ENCODE measurements at places on chromosomes 13 and 19.

- DNase-seq: no peak
Observed at GRCh38 chr13:50474088-50474662, 369.3 kb downstream of the DLEU7 start.

- no peak for DNase-seq
Observed at GRCh38 chr19:32719611-32720059, at the start of gene TDRD12. TDRD12 (plus strand) TSS chr19:32719767; CDS start chr19:32720073, 306 bp downstream.

- no peak for DNase-seq
Observed at GRCh38 chr19:2243274-2244124, 5.6 kb upstream of the AMH start.

DNA sequence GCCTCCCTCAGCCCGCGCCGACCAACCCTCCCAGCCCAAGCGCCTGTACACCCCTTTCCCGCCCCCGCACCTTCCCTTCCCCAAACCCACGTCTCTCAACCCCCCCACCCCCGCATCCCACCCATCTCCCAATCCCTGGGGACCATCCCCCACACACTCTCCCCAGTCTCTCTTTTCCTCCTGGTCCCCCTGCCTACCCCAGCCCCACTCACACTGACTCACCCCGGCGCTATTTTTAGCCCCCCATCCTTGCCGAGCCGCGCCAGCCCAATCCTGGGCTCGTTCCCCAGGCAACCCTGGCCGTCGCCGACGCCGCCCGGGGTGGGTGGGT, 11.7 kb downstream of the CIC start:
- DNase-seq: no peak

DNA sequence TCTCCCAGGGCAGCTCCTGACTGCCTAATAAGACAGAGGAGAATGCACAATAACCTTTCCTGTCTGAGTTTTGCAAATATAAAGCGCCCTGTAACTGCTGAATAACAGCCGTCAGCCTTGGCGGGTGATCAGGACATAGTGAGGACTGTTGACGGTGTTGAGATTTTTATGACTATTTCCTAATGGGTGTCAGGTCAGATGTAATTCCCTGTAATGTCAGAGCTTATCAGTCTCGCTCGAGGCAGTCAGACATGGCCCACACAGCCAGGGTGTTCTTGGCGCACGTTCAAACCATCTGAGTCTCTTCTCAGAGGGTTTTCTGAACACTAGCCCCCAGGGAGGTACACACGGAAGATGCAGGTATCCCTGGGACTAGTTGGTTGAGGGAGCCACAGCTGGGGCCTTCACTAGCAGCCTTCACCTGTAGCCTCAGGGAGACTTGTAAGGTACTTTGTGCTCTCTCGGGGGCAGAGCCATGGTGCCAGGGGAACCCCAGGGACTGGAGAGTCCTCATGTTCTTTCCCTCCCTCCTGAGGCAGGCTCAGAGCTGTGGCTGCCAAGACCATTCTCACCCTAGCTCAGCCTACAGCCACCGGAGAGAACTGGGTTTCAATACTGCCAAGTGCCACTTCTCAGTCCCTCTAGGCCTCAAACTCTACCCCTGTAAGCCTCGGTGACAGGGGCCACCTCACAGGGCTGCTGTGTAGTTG, 213.1 kb downstream of the UQCRFS1 start:
- no peak for DNase-seq

DNA sequence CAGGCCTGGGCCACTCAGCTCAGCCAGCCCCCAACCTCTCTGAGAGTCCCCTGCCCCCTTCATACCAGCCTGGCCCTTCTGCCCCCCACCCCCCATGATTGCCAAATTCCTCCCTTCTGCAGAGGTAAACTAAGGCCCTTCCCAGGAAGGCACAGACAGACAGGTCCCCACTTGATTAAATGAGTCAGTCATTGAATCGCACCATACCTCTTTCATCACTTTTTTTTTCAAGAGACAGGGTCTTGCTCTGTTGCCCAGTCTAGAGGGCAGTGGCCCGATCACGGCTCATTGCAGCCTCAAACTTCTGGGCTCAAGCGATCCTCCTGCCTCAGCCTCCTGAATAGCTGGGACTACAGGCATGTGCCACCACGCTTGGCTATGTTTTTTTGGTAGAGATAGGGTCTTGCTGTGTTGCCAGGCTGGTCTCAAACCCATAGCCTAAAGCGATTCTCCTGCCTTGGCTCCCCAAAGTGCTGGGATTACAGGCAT, 6.0 kb downstream of the PODNL1 start:
- DNase-seq: no peak

DNA sequence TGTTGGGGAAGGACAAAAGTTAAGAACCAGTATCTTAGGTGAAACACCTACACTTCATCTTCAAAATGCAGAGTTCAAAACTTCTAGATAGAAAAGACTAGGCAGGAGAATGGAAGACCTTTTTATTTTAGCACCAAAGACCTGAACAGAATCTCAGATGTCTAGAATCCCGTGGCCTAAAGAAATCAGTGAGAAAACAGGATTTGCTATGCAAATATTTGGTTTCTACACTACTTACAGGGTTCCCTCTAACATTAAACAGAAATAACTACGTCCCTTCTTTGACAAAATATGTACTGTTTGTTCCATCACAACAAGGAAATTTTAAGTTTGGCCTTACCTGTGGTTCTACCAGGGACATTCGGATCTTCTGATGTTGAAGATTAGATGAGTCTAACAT, 21.5 kb downstream of the DIS3 start:
- no peak for DNase-seq

- DNase-seq: no peak
Observed at GRCh38 chr13:77118134-77118533, 91.2 kb upstream of the FBXL3 start.

GRCh38 chr13:41742917-41743552, 217.9 kb downstream of the VWA8 start:
- DNase-seq: no peak

DNA sequence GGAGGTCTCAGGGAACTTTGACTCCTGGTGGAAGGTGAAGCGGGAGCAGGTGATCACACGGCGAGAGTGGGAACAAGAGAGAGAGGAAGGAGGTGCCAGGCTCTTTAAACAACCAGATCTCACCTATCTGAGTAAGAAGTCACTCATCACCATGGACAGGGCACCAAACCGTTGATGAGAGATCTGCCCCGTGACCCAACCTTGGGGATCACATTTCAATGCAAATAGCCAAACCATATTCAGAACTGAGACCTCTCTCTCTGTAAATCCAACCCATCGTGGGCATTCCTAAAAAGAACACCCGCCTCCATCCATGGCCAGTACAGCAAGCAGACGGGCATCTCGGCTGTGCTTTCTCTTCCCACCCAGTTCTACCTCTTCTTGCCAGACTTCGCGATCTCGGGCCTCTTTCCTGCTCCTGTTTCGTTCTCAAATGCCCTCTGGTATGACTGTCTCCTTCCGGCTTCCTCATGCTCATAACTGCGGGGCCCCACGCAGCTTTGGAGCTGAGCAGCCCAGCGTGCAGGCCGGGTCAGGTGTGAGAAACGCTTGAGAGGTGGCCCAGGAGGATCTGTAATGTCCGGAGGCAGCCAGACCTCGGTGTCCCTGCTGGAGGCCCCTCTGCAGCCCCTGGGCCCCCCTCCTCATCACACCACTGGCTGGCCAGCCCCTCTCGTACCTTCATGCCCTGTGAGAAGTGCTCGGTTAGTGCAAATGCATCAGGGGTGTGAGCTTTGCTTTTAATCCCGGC, 97.0 kb upstream of the GPR183 start:
- DNase-seq: no peak

- DNase-seq: no peak
Observed at GRCh38 chr19:47421844-47422395, 2.6 kb upstream of the MEIS3 start.

GRCh38 chr13:107531816-107532215, 683.5 kb downstream of the LIG4 start:
- no peak for DNase-seq

GRCh38 chr19:13118424-13119193, 545 bp downstream of the NACC1 start:
- no peak for DNase-seq

DNA sequence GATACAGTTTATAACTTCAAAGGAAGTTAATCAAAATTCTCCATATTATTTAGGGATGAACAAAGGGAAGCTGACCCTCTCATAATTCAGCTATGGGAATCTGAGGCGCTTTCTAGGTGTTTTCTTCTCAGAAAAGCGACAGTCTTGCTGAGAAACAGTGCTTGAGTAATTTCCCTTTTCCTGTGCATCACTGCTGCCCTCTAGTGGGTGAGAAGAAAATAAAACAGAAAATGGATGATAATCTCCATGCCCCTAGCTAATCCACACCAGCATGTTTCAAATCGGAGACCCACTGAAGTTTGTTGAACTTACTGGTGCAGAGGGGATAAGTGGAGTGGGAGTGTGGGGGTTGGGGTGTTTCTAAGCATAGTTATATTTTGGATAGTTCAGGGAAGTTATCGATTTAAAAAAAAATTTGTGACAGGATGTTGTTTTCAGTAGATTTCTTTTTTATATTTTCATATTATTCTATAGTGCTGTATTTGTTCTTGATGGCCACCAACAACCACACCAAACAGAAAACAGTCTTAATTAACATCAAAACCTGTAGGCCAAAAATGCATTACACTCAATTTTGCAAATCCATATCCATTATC, 21.4 kb downstream of the LCP1 start:
- no peak for DNase-seq

DNA sequence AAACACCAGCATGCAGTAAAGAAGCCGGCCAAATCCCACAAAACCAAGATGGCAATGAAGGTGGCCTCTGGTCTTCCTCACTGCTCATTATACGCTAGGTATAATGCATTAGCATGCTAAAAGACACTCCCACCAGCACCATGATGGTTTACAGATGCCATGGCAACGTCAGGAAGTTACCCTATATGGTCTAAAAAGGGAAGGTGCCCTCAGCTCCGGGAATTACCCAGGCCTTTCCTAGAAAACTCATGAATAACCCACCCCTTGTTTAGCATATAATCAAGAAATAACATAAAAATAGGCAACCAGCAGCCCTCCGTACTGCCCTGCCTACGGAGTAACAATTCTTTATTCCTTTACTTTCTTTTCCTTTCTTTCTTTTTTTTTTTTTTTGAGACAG, 21.1 kb upstream of the PLEKHF1 start:
- no peak for DNase-seq

GRCh38 chr19:50264483-50265186, 61.2 kb downstream of the MYH14 start:
- DNase-seq: no peak

DNA sequence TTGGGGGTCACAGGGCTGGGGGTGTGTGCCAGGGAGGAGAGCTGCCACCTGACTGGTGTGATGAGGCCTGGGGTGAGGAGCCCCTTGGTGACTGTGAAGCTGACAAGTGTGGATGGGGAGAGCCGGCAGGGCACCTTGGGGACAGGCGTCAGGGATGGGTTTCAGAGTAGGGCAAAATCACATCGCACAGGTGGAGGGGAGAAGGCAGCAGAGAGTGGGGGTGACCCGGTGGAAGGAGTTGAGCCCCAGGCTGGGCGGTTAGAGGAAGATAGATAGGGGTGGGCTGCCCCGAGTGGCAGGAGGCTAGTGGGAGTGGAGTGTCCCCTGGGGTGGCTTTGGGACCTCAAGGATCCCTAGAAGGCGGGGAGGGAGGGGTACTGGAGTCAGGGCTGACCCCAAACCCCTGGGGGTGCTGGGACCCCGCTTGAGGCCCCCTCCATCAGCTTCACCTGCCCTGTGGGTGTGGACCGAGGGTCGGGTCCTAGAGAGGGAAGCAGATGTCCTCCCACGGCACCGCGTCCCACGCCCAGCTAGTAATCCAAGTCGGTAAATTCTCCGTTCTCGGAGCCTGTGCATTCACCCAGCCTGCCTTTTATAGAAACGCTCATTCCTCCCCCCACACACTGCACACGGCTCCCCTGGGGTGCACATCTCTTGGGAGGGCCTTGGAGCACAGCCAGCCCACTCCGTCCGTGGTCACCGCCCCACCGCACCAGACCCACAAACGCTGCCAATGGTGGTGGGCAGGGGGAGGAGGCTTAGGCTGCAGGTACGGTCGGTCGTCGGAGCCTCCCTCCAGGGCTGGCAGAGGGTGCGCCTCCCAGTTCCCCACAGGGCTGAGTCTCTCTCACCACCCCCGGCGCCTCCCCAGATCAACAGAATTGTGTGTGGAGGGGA, 2.4 kb downstream of the CTXN1 start:
- DNase-seq: no peak

DNA sequence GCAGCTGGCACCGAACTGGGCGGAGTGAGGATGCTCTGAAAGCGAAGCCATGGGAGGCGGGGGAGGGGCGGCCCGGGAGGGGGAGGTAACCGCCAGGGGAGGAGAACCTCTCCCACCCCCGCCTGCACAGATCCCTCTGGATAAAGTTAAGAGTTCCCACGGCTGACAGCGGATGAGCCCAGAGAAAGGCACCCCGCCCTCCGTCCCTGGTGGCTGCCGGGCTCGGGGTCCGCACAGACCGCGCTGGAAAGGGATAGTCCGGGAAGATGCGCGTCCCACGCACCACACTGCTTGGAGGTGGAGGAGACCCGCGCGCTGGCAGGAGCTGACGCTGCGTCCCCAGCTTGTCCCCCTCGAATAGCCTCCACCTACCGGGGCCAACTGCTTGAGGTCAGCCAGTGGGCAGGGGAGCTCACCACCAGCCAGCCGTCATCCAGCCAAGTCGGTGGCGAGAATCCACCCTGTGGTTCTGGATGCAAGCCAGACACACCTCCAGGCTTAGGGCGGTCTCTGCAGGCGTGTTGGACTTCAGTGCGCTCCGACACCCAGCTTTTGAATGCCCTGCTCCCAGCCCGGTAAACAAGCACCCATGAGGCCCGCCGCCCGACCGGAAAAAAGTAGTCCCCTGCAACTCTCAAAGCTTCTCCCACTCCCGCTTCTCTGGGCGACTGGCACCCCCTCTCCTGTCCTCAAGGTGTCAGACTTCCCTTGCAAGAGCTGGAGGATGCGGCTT, at the start of gene TRPC4:
TRPC4 (minus strand) TSS at position 17 of the 733 bp plus-strand sequence. CDS start 86,439 bp downstream, outside the sequence.
- DNase-seq: no peak

DNA sequence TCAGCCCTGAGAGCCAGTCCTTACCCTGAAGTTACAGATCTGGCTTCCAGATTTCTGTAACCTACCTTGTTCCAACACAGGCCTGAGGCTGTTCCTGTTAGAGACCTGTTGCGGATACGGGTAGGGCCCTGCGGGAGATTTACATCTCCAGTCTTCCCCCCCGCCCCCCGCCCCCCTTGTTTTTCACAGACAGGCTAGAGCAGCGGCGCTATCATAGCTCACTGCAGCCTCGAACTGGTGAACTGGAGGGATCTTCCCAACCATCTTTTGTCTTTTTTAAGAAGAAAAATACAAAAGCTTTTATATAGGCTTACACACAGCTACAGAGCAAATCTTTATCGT, 10.6 kb upstream of the CEACAM21 start:
- DNase-seq: no peak

GRCh38 chr13:44132710-44133109, 240.9 kb upstream of the SERP2 start:
- DNase-seq: no peak

DNA sequence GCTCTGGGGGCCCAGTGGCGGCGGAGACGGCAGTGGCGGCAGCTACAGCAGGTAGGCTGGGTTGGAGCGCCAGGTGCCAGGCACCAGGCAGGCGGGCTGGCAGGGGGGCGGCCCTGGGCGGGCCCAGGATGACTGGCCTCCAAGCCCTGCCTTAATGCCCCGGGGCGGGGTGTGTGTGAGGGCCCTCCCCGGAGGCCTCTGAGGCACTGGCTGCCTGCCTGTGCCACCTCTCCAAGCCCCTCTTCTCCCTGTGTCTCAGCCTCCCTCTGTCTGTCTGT, at the start of gene KLK11:
KLK11 (minus strand) TSS at position 63 of the 278 bp plus-strand sequence. CDS start 985 bp downstream, outside the sequence.
- no peak for DNase-seq

GRCh38 chr13:93190006-93190405, 36.6 kb upstream of the GPC6 start:
- DNase-seq: no peak
